ENCODE measurements at places on chromosomes 7 and 10. TPM values are rescaled to one million over a fixed set of nuclear protein-coding genes. Genes with fewer than 3 reads are reported as not detected.

DMBT1 gene
- total RNA-seq = 0.39 TPM

CC2D2B gene
- not detected for total RNA-seq

DCLRE1A gene
- 5.1 TPM for total RNA-seq

ST8SIA6 gene
- not detected for total RNA-seq

EPDR1 gene
- not detected for total RNA-seq

GRM8 gene
- not detected for total RNA-seq

ZNF511 gene
- total RNA-seq = 102 TPM

DOCK4 gene
- total RNA-seq = 3.2 TPM

SUGCT gene
- not detected for total RNA-seq

LIPK gene
- total RNA-seq = not detected
